RPMI7951 (cell line): ENCODE measurements at places on chromosomes 12 and 14. TPM values are rescaled to one million over a fixed set of nuclear protein-coding genes. Genes with fewer than 3 reads are reported as not detected.

- peak; percentile 97 for DNase-seq
These were observed 63.1 kb downstream of the ARL6IP4 start for GRCh38 chr12:123043536-123044001.

DNA sequence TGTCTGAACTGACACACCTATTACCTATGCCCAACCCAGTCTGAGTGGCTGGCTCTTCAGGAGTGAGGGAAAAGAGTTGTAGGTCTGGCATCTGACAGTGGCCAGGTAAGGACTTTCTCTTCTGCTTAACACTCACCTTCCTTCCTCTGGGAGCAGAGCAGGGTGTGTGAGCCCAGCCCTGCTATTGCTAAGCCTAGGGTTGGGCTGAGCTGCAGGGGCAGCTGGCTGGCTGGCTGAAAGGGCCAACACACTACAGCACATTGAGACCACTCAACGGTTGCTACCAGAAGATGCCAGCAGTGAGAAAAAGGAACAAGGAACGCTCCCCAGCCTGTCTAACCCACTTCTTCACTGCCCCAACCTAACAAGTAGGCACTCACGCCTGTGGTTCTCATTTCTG is 201.2 kb downstream of the DPF3 start:
- DNase-seq = no peak

GRCh38 chr12:71315328-71315985 is 124.1 kb upstream of the LGR5 start:
- no peak for DNase-seq

DNA sequence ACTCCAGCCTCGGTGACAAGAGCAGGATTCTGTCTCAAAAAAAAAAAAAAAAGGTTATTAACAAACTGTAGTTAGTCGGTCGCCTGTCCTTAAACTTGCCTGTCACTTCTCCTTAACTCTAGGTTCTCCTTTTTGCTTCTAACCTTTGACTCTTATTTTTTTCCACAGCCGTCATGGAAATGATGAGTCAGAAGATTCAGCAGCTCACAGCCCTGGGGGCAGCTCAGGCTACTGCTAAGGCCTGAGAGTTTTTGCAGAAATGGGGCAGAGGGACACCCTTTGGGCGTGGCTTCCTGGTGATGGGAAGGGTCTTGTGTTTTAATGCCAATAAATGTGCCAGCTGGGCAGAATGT is 418 bp upstream of the MYG1 start:
- DNase-seq = peak; percentile 81

GRCh38 chr12:103832048-103832997 is 8.7 kb downstream of the NT5DC3 start:
- no peak for DNase-seq

Gene DENND5B
- 9.3 and 13.5 TPM in 2 replicates for total RNA-seq

Gene LRCOL1
- total RNA-seq = not detected in 2 replicates

Gene INSM2
- not detected in 2 replicates for total RNA-seq

Gene SRRM4
- total RNA-seq = not detected in 2 replicates

Gene PHLDA1
- total RNA-seq = 121 and 127 TPM in 2 replicates

GRCh38 chr12:58877243-58877743 is 43.0 kb downstream of the LRIG3 start:
- peak; percentile 87 for DNase-seq

- DNase-seq = peak; percentile 82
These were observed 64.9 kb upstream of the PCED1B start for GRCh38 chr12:47014474-47014873.

Gene TSFM
- 43.1 and 48.8 TPM in 2 replicates for total RNA-seq

Gene POTEM
- total RNA-seq = 0.68 TPM in 1 of 2 replicates, not detected in the other

Gene RAP1B
- 115 and 128 TPM in 2 replicates for total RNA-seq

Gene ADAM21
- 0.68 and 1.6 TPM in 2 replicates for total RNA-seq

DNA sequence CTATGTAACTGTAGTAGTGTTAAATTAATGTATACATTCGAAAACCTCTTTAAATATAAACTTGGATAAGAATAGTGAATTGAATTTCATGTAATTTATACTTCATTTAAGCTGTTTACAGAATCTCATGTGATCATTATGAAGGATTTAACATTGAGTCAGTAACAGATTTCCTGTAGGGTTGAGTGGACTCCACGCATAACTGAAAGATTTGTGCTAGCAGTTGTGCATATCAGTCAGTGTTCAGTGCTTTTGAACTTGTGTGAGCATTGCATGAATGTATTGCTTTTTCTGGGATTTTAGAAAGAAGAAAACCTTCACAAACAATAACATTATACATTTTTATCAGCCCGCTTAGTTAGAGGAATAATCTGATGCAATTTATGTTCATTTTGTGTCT is 1435.3 kb downstream of the LRFN5 start:
- DNase-seq = no peak

Gene ATP23
- 24.0 and 33.1 TPM in 2 replicates for total RNA-seq

- DNase-seq = no peak
These were observed 152.0 kb upstream of the AVPR1A start for GRCh38 chr12:63302941-63303536.

DNA sequence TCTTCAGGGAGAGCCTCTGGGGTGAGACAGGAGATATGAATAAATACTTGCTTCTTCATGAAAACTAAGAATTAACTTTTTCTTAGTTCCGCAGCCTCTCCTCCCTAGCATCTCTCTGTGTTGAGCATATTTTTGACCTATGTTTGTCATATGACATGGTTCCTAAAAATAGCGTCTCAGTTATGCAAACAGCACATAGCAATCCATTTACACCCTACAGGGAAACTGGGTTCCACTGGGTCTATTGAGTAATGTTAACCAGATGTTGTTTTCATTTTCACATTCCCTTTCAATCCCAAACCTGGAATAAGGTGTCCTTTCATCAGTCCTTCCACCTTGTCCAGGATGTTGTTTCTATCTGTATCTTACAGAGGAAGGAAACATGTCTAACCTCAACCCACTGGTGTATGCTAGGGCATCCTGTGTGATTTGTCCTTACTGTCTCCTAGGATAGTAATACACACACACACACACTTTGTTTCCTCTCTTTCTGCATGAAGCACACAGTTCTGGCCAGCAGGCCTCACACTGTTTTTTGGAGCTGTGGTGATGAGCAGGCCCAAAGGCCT is 1543.5 kb downstream of the AACS start:
- no peak for DNase-seq

Gene RHEBL1
- 6.7 and 13.2 TPM in 2 replicates for total RNA-seq

- no peak for DNase-seq
These were observed 12.5 kb upstream of the ZFP36L1 start for GRCh38 chr14:68805414-68805813.

- DNase-seq = no peak
These were observed 10.7 kb upstream of the MCRS1 start for GRCh38 chr12:49578471-49579112.

GRCh38 chr14:61179061-61179690 is 102.0 kb downstream of the TMEM30B start:
- DNase-seq = peak; percentile 51
